ENCODE measurements at places on chromosomes 12 and 14.

- peak; percentile 19 for DNase-seq
These were observed 24.1 kb downstream of the PTGER2 start for GRCh38 chr14:52338051-52338681.

- DNase-seq: no peak
These were observed 107.1 kb upstream of the ARID2 start for GRCh38 chr12:45622210-45622937.

- DNase-seq: no peak
These were observed 165.8 kb downstream of the EMP1 start for GRCh38 chr12:13362260-13362841.

GRCh38 chr12:85963326-85963725, 89.2 kb downstream of the NTS start:
- DNase-seq: no peak

DNA sequence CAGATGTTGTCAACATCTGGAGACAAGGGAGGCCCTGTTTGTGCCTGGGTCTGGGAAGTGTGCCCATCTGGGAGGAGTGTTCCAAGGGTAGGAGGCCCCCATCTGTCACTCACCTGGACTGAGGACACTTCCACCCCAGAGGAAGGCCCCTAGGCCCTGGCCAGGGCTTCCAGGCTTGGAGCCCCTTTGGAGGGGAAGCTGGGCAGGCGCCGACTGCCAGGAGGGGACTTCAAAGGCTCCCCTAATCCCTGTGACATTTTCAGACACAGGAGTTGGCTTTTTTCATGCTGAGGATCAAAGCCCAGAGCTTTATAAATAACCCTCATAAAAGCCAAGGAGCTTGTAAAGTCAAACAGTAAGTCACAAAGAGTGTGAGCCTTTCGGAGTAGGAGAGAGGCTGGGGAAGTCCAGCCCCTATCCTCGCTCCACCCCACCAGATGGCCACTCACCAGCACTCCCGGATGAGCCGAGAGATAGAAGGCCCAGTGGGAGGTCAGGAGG, 17.6 kb upstream of the FAM222A start:
- no peak for DNase-seq

- DNase-seq: no peak
These were observed 196.7 kb upstream of the PELI2 start for GRCh38 chr14:55921511-55921910.

GRCh38 chr12:109944561-109945359, 44.7 kb downstream of the TCHP start:
- DNase-seq: no peak

DNA sequence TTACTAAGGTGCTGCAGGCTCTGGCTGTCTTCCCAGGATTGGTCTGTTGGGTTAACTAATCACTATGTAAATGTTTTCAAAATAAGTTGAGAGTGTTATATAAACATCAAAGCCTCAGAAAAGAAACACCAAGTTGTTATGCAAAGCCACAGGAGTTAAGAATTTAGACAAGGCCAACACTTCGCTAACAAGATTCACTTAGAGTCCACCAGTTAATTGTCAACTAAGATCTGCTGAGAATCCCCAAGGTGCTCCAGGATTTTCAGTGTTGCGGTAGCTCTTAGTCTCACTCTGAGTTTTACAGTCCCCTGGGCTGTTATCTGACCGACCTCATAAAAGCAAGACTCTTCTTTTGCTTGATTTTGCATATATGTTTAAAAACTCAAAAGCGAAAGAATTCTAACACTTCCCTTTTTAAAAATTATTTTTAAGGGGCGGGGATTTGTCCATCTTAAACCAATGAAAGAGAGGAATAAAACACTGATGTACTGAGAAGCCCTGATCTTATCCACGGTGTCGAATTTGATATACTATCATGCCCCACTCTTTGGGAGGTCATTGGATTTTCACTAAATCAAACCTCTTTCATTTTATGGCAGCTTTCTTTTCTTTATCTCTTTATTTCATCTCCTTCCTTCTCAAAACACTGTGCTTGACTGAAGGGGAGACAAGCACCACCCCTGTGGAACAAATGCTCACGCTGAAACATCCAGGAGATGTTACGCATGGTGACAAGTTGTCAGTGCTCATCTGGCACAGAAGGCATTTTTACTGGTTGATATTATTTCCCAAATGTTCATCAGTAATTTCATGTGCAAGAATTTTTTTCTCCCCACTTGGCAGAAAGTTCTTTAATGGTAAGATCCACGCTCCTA, 7.0 kb downstream of the NIN start:
- no peak for DNase-seq

DNA sequence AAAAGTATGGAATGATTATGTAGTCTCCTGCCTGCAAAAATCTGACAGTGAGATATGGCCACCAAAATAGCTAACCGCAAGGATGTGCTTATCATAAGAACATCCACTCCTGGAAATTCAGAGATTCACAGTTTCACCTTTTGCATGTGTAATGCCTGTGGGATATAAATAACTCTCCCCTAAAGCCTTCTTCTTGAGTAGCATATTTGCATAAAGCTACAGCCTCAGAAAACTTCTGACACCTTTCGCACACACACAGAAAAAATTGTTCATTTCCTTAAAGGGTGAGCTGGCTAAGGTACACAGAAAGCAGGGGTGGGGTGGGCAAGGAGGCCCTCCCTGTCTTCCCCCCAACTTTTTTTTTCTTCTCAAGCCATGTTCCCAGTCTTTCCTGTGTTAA, 3.1 kb upstream of the IGF1 start:
- DNase-seq: no peak

- no peak for DNase-seq
These were observed 14.9 kb downstream of the ASPG start for GRCh38 chr14:104100171-104101085.

GRCh38 chr12:76556368-76556767, 3.2 kb downstream of the OSBPL8 start:
- no peak for DNase-seq

GRCh38 chr12:9147461-9147860, 31.7 kb upstream of the A2M start:
- DNase-seq: no peak

DNA sequence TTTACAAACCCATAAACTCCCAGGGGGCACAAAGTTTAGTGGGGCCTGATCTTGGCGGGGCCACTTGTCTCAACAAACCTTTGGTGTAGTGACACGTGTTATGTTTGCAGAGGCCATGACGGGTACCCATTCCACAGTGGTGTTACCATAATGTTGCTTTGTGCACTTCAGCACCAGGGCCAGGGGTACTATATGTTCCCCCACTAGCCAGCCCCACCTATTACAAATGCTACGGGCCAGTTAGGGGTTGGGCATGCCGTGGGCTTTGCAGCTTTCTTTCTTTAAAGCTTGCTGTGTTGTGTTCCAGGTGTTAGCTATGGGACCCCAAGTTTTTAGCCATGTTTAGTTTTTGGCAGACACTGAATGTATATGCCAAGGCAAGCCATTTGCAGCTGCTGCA, 30.8 kb upstream of the G2E3 start:
- no peak for DNase-seq

DNA sequence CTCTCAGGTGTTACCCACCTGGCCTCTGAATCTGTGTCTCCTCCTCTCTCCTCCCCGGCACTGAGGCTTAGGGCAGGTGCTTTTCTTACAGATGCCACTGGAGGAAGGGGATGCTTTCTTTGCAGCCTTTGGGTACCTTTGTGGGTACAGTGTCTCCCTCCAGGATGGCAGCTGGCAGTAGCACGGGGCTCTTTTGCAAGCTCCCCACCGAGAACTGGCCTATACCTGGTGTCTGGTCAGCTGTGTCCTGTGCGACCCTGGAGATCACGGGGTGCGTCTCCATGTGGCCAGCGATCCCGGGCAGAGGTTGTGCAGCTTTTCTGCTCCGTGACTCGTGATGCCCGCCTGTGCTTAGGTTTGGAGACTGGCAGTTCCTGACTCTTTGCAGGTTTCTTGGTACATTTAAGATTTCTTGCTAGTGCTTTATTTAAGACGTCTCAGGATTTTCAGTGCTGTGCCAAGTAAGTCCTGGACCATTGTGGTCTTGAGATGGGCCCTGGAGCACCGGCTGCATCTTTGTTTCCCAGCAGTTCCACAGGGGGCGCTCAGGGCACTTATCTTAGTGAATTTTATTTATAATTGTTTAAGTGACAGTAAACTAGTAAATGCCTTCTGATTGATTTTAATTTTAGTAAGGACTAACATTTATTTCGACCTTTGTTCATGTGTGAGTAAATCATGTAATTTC, 68.9 kb downstream of the DDX51 start:
- no peak for DNase-seq

- no peak for DNase-seq
These were observed 2.9 kb upstream of the DHRS2 start for GRCh38 chr14:23633160-23633701.

All from NCI-H2171 (cell line).